Chondrocyte (in vitro differentiated cells): ENCODE measurements at places on chromosomes 4 and X. TPM values are rescaled to one million over a fixed set of nuclear protein-coding genes. Genes with fewer than 3 reads are reported as not detected.

The CFAP299 gene
- total RNA-seq, result 0.52 TPM in 1 of 3 replicates, not detected in the others

The FMR1NB gene
- not detected in 3 replicates for total RNA-seq

The HTRA3 gene
- total RNA-seq, result 0.68 to 4.8 TPM (median 3.5 TPM) in 3 replicates

The WAS gene
- 0.24 to 1.3 TPM (median 0.37 TPM) in 3 replicates for total RNA-seq

The NPNT gene
- 2.7 to 3.2 TPM (median 2.8 TPM) in 3 replicates for total RNA-seq

The SLC34A2 gene
- total RNA-seq, result not detected in 3 replicates

The FANCB gene
- 3.0 to 7.1 TPM (median 3.2 TPM) in 3 replicates for total RNA-seq

DNA sequence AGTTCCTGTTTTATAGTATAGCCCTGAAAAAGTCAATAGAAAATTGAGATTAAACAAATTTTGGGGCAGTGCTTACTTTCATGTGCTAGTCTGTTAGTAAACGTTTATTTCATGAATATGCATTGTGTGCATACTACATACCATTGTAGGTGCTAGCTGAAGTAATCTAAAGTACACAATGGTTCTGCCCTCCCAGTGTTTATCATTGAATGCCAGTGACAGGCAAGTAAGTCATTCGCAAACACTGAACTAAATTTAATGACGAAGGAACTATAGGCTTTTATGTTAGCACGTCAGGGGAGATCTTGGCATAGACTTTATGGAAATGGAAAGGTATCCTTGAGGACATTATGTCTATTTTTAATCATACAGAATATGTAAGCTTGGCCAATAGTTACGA lies 426.9 kb upstream of the EPHA5 start:
- DNase-seq, result no peak

- DNase-seq, result no peak
Observed at GRCh38 chr4:153266988-153267387, 62.7 kb downstream of the TRIM2 start.

GRCh38 chrX:125089761-125090445 lies 229.8 kb upstream of the TEX13C start:
- DNase-seq, result no peak

GRCh38 chrX:103823591-103823990 lies 8.5 kb downstream of the RAB9B start:
- no peak for DNase-seq

DNA sequence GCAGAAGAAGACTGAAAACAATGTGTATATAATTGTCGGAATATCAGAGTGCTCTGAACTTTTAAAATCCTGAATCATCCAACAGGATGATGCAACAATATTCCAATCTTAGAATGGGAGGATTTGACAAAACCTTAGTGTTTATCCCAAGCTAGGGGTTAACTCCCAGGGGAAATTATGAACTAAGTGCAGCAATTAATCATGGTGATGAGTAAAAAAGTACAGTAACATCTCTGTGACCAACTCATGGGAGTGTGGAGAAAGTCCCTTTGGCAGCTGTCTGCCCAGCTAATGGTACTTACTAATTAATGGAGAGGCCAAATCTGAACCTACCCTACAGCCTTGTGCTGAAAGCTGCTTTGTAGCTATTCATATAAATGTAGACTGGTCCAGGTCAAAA lies 257.6 kb upstream of the DDX53 start:
- DNase-seq, result no peak

GRCh38 chr4:3688018-3688998 lies 77.9 kb upstream of the ADRA2C start:
- DNase-seq, result peak; percentile 72

DNA sequence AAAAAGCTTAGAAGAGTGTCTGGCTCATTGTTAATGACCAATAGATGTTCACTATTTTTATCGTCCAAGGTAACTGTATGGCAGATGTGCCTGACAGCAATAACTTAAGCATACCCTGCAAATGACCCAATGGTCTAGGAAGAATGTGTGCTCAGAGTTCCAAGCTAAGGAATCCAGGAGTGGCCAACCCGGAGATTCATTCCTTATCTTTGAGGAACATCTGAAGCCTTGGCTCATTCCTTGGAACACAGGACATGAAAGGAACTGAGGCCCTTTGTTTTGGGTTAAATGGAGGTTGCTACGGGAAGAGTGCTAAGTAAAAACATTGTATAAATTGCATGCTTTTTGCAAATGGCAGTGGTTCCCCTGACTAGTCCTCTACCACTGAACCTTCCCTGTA lies 38.9 kb upstream of the EFNB1 start:
- no peak for DNase-seq

GRCh38 chr4:153782581-153782980 lies 6.3 kb downstream of the SFRP2 start:
- no peak for DNase-seq

DNA sequence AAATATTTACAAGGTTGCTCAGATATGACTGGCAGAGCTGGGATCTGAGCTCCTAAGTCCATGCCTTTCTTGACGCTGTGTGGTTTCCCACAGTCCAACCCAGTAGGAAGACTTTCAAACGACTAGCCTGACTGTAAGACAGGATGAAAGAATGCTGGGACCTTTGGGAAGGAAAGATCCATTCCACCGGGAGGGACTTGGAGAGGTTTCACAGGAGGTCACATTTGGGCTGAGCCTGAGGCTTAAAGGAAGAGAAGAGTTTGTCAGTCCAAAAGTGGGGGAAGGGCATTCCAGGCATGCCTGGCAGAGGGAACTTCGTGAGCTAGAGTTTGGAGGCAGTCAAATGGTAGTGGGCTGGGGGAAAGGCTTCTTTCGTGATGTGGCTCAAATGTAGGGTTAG lies 1.5 kb downstream of the STARD8 start:
- DNase-seq, result no peak

DNA sequence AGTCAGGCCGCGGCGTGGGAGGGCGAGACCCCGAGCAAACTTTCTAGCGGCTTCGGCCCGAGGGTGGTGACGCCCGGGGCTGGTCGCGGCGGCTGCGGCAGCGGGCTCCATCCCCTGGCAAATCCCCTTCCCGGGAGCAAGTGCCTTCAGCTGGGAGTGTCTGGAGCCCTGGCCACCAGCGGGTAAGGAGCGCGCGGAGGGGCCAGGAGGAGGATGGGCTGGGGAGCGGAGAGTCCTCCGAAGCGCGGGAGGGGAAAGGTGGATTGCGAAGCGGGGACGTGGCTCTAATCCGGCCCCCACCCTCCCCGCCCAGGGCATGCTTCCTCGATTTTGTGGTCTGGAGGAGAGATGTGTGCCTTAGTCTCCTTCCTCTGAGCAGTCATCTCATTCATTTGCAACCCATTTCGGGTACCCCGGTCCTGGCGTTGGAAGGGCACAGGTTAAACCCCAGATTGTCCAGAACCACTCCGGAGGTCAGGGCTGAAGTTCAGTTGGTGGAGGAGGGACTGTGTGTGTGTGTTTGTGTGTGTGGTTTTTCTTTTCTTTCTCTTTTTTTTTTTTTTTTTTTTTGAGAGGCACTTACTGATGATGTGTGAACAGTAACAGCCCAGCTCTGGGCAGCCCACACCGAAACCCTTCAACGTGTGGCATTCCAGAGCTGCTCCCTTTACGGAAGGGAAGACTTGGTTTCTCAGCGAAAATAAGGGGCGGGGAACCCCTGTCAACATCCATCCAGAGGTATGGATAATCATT lies 516 bp downstream of the SGMS2 start:
- DNase-seq, result peak; percentile 81

- DNase-seq, result no peak
Observed at GRCh38 chrX:32572644-32573043, 638.7 kb downstream of the DMD start.

GRCh38 chrX:48918643-48919340 lies at the start of gene PIM2:
Gene PIM2, minus strand, starts transcription at chrX:48919024. Its CDS starts 190 bp downstream, at chrX:48918834.
- no peak for DNase-seq

DNA sequence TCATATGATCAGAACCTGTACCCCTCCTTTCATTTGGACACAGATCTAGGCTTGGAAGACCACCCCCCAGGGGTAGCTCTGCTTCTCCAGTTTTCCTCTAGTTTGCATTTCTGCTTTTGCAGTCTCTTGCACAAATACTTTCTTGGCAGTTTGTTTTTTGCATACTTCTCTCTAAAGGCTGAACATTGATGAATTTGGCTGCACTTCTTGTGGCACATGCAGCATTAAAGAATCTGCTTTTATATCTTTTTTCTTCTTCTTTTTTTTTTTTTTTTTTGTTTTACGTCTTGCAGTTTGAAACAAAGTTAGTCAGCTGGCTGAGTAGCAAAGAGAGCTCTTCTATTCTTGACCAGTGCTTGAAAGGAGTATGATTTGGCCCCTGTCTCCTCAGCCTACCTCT lies 273.0 kb downstream of the GLUD2 start:
- no peak for DNase-seq
